ENCODE measurements at places on chromosomes 7 and 10.
A peak's percentile ranks its signal among the peaks of the same experiment; 100 is the strongest.

- no peak for DNase-seq
Measured at GRCh38 chr10:128174581-128175559, 48.6 kb upstream of the MKI67 start.

DNA sequence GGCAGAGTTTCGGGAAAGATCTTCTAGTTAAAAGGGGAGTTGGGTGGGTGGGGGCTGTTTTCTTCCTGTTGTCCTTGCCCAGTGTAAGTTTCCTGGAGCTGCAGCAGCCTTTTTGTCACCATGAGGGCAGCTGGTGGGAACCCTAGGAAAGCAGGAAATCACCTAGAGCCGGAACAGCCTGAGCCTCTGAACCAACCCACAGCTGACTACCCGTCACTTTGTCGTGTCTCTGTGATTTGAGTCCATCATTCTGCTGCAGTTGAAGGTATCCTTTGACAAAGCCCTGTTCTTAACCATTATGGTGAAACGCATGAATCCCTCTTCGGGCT is 1.2 kb upstream of the C10orf143 start:
- no peak for DNase-seq

DNA sequence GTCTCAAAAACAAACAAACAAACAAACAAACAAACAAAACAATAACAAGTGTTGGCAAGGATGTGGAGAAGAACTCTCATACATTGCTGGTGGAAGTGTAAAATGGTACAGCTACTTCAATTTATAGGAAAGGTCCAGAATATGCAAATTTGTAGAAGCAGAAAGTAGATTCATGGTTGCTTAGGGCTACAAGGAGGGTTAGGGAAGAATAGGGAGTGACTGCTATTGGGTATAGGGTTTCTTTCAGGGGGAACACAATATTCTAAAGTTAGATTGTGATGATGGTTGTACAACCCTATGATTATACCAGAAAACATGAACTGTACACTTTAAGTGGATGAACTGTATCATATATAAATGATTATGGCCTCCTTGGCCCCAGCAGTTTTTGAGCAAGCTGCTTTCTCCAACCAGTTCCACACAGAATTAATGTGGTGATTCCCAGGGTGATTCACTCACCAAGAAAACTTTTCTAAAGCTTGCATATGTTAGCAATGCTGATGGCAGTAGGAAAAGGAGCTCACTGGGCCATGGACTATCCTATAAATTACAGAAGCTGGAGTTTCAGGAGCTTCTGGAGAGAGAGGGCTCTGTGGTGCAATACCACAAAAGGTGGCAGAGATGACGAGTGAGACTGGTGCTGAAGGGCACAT is 52.8 kb upstream of the KCNIP2 start:
- DNase-seq, result no peak

GRCh38 chr7:77954773-77955555 is 156.4 kb downstream of the PHTF2 start:
- no peak for DNase-seq

GRCh38 chr7:151061213-151062110 is 2.1 kb downstream of the SLC4A2 start:
- DNase-seq, result no peak

- DNase-seq, result no peak
Measured at GRCh38 chr7:70346844-70347462, 748.7 kb downstream of the AUTS2 start.

DNA sequence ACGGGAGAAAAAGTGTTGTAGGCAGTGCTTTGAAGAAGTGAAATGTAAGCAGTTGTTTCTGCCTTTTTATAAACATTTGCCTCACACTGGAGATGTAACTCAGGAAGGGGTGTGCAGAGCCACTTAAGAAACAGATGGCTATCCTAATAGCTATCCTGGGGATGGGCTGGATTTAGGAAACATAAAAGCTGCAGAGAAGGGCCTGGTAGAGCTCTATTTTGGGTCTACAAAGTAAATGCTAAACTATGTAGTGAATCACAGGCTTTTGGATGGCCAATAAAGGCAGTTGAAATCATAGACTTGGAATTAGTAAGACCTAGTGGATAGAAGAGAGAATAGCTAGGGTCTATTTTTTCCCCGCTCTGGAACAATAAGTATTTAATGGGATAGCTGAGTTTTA is 79.9 kb upstream of the AGR3 start:
- DNase-seq, result no peak

DNA sequence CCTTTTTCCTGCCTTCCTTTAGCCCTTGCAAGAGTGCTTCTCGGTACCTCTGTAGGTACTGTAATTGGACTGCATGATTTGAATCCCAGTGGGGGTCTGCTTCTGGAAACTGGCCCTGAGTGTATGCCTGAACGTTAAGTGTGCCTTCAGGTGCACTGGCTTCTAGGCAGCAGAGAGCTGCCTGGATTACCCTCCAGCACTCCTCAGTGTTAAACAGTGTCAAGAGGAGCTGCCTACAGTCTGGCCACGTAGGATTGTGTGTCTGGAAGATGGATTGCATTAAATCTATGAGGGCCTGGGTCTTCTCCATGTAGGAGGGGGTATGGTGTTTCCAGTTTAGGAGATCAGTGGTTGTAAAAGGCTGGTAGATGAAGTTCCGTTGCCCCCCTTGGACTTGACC is 103.7 kb downstream of the TRIM24 start:
- no peak for DNase-seq

DNA sequence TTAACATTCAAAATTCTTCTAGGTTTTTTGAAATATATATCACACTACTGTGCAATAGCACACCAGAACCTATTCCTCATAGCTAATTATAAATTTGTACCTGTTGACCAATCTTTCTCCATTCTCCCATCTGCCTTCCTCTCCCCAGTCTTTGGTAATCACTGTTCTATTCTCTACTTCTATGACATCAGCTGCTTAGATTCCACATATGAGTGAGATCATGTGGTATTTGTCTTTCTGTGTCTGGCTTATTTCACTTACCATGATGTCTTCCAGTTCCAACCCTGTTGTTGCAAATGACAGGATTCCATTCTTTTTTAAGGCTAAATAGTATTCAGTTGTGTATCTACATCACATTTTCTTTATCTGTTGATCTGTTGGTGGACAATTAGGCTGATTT is 54.4 kb upstream of the CCDC6 start:
- DNase-seq, result no peak

DNA sequence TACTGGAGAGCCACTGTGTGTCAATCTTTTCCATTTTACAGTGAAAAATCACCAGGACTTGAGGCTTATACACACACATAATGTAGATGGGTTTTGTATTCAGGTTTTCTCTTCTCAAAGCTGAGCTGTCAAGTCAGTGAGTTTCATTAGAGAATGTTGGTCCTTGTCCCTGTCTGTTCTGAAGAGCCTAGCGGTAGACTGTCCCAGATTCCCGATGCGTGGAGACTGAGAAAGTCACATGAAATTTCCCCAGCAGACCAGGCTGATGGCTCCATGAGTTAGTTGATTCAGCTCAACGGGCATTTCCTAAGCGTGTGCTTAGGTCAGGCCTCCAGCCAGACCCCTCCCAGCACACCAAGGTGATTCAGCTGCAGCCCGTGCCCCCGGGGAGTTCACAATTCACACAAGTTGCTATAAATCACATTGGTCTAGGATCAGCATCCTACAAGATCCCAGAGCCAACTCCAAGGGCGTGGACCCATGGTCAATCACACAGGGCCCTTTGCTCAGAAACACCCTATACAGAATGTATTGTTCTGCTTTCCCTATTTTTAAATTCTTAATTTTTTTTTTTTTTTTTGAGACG is 17.2 kb downstream of the CHST15 start:
- DNase-seq, result no peak

- no peak for DNase-seq
Measured at GRCh38 chr10:822661-823367, 108.7 kb downstream of the LARP4B start.

DNA sequence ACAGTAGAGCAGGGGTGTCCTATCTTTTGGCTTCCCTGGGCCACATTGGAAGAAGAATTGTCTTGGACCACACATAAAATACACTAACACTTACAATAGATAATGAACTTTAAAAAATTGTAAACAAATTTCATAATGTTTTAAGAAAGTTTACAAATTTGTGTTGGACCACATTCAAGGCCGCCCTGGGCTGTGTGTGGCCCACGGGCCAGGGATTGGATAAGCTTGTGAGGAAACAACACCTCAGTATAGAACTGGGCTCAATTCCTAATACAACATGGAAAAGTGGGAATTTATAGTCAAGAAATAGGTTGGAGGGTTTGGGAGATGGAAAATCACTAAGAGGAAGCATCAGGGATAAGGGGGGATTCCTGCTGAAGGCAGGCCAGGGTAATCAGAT is 17.7 kb downstream of the ZNF277 start:
- DNase-seq, result no peak

DNA sequence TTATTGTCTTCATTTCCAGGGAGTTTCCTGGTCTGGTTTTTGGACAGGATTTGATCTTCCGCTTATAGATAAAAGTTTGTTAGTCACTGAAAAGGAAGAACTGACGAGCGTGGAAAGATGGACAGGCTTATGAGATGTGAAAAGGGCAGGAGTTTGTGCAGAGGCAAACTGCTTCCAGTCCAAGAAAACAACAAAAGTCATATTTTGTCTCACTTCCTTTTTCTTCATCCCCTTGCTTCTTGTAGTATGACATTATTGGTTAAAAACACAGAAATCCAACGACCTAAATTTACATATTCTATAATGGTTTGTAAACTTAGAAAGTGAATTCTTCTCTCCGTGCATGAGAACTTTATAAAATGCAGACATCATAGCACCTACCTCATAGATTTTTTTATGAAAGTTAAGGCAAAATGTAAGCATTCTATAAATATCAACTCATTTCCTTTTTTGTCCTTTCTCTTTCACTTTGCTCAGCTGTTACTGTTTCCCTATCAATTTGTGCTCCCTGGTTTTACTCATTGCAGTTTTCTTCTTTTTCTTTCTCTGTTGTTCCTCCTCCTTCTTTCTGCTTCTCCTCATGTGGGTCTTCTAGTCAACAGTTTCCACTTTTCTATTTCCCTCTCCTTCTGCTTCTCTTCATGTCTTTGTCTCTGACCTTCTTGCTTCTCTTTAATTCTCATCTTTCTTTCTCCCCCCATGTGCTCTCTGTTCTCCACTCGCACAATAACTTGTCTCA is 370.2 kb downstream of the ARL4A start:
- DNase-seq, result no peak

DNA sequence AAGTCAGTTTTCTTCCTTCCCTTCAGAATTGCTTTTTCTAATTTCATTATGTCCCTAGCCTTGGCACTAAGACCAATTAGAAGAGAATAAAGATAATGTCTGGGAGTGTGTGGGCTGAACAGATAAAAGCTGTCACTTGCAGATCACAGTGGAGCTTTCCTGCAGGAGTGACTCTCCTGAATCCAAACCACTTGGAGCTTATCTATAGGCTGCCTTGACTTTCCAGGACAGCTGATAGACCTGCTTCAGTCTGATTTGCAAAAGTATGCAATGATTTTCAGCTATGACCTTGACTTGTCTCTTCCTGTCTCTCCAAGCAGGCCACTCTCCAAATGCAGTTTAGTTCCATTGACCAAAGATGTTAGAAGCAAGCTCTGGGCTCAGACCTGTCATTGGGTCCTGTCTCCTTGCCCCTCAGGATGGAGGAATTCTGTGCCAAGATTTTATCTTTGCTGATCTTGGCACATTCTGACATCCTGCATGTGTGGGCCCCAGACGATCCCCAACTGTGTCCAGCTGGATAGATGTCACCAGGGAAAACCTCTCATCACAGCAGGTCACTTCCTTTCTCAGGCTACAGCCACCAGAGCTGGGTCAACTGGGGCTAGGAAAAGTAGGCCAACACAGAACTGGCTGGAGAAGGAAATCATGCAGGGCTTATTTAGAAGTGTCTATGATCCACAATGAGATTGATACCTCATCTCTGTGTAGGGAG is 120.9 kb upstream of the ZNF438 start:
- no peak for DNase-seq

GRCh38 chr7:80895056-80895455 is 23.8 kb downstream of the SEMA3C start:
- DNase-seq, result no peak

DNA sequence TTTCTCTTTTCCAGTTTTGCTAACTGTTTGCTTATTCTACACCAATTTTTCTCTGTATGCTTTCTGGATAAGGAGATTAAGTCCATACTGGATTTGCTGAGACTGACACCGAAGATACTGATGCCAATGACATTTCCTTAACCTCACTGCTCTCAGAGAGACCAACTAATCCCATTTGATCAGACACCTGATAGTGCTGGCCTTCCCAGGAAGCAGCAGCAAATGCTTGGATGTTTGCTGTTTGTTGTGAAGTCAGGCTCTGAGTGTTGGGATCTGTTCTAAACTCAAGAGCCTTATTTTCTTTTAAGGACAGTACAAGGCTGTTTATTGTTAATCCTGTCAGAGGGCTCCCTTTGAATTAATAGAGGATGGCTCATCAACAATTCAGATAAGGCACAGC is 143.3 kb downstream of the ANK3 start:
- no peak for DNase-seq

DNA sequence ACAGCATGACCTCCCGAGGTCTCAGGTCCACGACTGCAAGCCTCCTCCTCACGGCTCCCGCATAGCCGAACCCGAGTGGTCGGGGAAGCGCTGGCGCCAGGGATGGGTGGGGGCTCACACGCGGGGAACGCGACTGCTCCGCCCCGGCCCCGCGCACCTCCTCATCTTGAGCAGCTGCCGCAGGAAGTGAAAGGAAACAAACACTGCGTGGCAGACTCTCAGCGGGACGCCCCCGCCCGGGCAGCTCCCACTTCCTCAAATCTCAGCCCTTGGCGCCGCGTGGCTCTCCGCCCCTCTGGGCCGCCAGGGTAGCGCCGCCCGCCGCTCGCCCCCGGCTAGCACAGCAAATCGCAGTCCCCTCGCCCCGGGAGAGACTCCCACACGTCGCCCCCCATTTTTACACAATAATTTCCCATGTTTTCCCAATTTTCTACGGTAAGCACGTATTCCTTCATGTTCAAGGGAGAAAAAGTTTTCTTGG is at the start of gene TMEM243:
Gene TMEM243, minus strand, starts transcription at position 188 of the 481 bp plus-strand sequence. CDS start 229 bp downstream, outside the sequence.
- DNase-seq, result peak; percentile 66

- no peak for DNase-seq
Measured at GRCh38 chr7:25928549-25929330, 223.3 kb upstream of the NFE2L3 start.

DNA sequence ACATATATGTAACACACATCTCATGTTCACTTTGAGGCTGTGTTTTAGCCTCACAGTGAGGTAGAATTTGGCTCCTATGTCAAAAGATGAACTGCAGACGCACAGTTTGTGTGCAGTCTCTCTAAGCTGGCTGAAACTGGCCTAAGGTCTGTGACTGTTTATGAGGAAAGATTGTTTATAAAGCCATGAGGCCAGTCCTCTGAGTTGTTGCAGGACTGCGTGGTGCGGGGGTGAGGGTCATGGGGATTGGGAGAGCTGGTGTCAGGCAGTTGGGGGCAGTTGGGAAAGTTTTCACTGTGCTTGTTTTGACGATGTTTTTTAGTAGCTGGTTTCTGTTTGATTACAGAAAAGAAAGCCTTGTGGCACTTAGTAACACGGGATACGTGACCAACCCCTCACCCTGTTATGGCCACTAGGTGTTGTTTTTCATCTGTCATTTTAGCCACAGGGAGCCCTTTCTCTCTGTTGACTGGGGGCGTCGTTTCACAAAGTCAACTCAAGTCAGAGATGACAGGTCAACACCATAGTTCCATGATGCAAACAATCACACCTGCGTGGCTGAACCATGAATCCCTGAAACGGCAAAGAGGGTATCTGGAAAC is 310.9 kb downstream of the CCDC3 start:
- no peak for DNase-seq

Data from globus pallidus (tissue), 1 donor.